ENCODE measurements at places on chromosomes 5 and 9. TPM values are rescaled to one million over a fixed set of nuclear protein-coding genes. Genes with fewer than 3 reads are reported as not detected.

DNA sequence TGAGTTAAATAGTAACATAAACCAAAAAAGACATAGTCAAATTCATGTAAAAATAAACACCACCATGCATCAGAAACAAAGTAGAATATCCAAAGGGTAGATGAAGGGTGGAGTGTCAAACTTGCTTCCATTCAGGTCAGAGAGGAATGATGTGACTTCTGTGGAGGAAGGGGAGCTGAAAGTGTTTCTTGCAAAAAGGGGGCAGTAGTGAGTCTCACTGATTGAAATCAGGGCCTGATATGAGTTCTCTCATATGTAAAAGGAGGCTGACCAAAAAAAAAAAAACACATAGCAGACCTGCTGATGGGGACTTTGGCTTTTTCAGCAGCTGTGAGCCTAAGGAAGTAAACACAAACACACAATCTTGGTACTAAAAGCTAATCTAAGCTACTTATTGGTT lies 38.8 kb upstream of the RGMB start:
- DNase-seq, result no peak

- DNase-seq, result no peak
These were observed 130.0 kb upstream of the CDKN2B start for GRCh38 chr9:22138956-22139660.

DNA sequence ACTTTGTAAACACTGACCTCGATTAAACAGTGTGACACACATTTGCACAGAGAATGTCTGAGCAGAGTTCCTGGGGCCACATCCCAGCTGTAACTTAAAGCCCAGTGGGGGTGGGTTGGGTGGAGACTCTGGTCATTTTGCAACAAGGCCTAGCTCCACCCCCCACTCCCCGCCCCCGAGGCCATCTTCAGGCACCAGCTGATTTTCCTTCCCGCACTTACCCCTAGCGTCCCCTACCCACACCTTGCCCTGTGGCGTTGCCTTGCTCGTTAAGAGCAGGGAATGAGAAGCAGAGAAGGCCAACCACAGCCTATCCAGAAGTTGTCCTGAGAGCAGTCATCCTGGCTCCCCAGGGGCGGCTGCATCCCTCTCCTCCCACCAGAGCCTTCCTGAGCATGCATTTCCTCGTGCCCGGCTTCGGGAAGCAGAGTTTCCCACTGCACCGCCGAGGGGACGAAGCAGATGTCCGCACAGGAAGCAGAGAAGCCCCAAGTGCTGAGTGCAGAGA lies 101.7 kb upstream of the SARDH start:
- peak; percentile 34 for DNase-seq

DNA sequence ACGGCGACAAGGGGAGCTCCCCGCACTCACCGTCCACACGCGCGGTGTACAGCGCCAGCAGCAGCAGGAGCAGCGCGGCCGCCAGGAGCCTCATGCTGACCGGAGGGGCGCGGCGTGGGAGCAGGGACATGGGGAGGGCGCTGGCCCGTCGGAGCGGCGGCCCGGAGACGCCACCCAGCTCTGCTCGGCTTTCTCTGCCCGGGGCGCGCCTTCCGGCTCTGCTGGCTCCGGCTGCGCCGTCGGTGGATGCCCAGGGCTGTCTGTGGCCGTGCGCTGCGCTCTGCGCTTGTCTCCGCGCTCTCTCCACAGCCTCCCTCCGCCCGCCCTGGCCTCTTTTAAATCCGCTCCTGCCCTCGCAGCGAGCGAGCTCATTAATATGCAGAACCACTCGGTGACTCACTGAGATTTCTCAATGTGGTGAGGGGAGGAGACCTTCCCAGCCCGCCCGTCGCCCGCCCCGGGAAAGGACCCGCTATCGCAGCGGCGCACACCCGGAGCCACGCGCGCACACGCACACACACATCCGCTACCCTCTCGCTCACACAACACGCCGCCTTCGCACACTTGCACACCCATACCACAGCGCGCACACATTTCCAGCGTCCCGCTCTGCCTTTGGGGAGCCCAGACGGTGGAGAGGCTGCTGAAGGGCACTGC lies at the start of gene CXCL14:
Gene CXCL14 (minus strand): TSS at position 307 of the 657 bp plus-strand sequence. CDS start 213 bp downstream, at position 94.
- DNase-seq, result peak; percentile 79

Gene ATP10B
- total RNA-seq, result 8.2 TPM

Gene MRPS27
- total RNA-seq, result 46.7 TPM
